Naive thymus-derived CD8-positive, alpha-beta T cell (primary cell): ENCODE measurements at places on chromosomes 1 and 21. TPM values are rescaled to one million over a fixed set of nuclear protein-coding genes. Genes with fewer than 3 reads are reported as not detected.

DNA sequence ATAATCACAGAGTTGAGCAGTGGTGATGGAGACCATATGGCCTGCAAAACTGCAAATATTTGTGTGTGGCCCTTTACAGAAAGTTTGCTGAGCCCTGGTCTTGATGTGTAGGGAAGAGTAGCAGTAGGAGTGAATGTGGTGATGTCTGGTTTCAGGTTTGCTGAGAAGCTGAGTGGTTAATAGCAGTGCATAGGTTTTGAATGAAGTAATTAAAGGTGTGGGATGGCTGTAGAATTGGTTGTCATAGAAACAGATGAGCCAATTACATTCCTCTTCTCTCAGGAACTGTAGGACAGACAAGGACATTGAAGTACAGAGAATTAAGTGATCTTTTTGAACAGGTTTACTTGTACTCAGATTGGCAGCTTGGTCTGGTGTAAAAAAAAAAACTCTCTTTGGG is 37.4 kb downstream of the PRDM2 start:
- H3K4me3 ChIP-seq: no peak overlapping the region
- peaks cover 65% of the 10 kb centered on the region for H3K4me1 ChIP-seq
- H3K27ac ChIP-seq: peak overlapping the region; percentile 74

GRCh38 chr1:233905416-233906051 is 1.1 kb downstream of the SLC35F3 start:
- no peak for DNase-seq
- no peak overlapping the region for H3K27ac ChIP-seq
- H3K27me3 ChIP-seq: peaks cover 69% of the 10 kb centered on the region

DNA sequence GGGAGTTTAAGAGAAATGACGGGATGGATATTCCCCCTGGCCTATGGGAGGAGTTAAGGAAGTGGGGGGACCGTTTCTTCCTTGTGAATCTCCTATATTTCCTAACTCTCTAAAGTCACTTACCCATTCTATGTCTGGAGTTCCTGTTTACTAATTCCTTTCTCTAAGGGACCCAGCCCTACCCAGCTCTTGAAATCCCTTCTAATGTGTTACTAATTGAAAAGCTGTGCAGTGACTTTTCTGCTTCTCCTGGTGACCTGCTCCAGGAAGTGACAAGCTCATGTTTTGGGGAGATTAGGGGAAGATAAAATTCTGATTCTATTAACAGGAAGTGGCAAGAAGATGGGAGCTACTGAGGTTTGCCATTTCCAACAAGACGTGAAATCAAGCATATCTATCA is 4.0 kb upstream of the SAMSN1 start:
- H3K27ac ChIP-seq: peak overlapping the region; percentile 57
- DNase-seq: no peak
- H3K4me1 ChIP-seq: peaks cover 15% of the 10 kb centered on the region
- no peaks in the 10 kb centered on the region for H3K36me3 ChIP-seq
- no peaks in the 10 kb centered on the region for H3K27me3 ChIP-seq
- peak overlapping the region; percentile 27 for H3K4me3 ChIP-seq

GRCh38 chr1:27335506-27336422 is 6.1 kb upstream of the SYTL1 start:
- H3K4me1 ChIP-seq: peaks cover 43% of the 10 kb centered on the region
- no peaks in the 10 kb centered on the region for H3K27me3 ChIP-seq
- no peak for DNase-seq
- H3K27ac ChIP-seq: no peak overlapping the region
- H3K36me3 ChIP-seq: peaks cover 42% of the 10 kb centered on the region
- no peak overlapping the region for H3K4me3 ChIP-seq

The ELAVL4 gene
- not detected for total RNA-seq

The RLF gene
- total RNA-seq: 25.9 TPM

DNA sequence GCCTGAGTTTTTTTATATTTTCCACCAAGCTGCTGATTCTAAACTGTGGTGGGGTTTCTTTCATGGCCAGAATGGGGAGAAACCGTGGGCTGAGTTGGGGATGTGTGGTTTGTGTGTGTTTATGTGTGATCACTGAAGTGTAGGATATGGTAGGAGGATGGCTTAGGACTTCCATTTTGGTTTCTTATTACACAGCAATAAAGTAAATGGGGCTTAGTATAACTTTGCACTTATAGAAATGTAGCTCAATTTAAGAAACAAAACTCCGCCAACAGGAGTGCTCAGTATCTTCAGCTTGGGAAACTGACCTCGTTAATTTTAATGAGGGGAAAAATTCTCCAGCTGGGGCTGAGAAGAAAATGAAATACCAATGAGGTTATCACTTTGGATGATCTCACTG is 77.8 kb downstream of the PBX1 start:
- no peaks in the 10 kb centered on the region for H3K36me3 ChIP-seq
- H3K4me3 ChIP-seq: no peak overlapping the region
- H3K4me1 ChIP-seq: no peaks in the 10 kb centered on the region
- DNase-seq: no peak
- peaks cover 2% of the 10 kb centered on the region for H3K27me3 ChIP-seq

The SLC35A3 gene
- total RNA-seq: 29.6 TPM

DNA sequence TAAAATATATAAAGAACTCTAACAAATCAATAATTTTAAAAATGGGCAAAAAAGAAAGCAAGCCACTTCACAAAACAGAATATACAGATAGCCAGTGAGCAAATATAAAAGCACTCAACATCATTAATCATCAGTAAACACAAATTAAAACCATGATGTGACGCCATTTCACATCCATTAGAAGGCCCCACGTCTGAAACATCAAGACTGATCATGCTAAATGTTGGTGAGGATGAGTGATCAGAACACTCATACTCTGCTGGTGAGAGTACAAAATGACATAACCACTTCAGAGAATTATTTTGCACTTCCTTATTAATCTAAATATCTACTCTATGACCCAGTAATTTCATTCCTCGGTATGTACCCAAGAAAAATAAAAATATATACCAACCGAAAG is 512.2 kb upstream of the NR5A2 start:
- DNase-seq: no peak
- no peaks in the 10 kb centered on the region for H3K4me1 ChIP-seq
- no peak overlapping the region for H3K4me3 ChIP-seq
- H3K27ac ChIP-seq: no peak overlapping the region

The CYP4B1 gene
- total RNA-seq: not detected

GRCh38 chr1:119132179-119132578 is 8.3 kb downstream of the WARS2 start:
- no peak for DNase-seq
- no peaks in the 10 kb centered on the region for H3K27me3 ChIP-seq
- H3K4me3 ChIP-seq: no peak overlapping the region
- peaks cover 10% of the 10 kb centered on the region for H3K36me3 ChIP-seq

GRCh38 chr1:162373541-162374260 is 3.0 kb downstream of the SPATA46 start:
- no peaks in the 10 kb centered on the region for H3K27me3 ChIP-seq
- no peak for DNase-seq

DNA sequence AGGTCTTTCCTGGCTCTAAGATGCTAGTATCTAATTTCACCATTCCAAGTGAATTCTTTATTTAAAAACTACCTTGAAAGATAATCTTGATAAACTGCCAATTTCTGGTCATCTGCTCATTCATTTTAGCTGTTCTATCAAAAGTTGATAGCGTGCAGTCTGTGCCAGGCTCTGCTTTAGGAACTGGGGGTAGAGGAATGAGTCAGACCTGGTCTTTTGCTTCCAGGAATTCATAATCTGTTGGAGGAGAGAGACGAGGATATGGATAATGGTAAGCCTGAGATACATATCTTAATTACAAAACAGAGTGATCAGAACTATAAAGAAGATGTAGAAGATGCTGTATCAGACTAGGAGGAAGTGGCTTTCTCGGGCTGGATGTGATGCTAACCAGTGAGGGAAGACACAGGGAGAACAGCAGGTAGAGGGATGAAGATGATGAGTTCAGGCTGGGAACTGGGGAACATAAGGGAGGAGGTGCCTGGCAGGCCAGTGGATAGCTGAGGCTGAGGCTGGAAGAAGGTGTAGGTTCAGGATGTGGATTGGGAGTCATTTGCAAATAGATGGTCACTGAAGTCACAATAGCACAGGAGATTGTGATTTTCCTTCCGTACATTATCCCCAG is 12.3 kb upstream of the PHC2 start:
- H3K27me3 ChIP-seq: peaks cover 36% of the 10 kb centered on the region
- no peaks in the 10 kb centered on the region for H3K36me3 ChIP-seq
- no peak overlapping the region for H3K4me3 ChIP-seq

DNA sequence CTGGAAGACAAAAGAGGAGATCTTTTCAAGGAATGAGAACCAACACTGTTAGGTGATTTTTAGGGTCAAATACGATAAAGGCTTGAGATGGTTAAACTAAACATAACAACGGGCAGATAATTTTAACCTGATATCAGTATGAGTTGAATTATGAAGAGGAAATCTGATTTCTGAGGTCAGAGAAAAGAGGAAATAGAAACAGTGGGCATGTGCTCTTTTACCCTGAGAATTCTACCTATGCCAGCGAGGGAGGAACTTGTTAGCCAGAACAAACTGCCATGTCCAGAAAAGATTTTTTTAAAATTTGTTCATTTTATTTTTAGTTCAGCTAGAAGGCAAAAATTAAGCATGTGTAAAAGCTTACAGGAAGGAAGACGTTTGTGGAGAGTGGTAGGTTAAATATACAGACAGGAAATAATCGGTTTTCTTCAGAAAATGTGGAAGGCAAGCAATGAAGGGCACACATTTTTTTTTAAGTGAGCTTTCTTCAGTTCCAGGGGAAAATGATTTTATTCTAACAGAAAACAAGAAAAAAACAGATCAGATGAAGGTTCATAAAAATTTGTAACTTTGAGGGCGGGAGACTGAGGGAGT is 1745.3 kb downstream of the MRPL39 start:
- H3K4me3 ChIP-seq: peak overlapping the region; percentile 56
- H3K4me1 ChIP-seq: peaks cover 18% of the 10 kb centered on the region
- H3K36me3 ChIP-seq: no peaks in the 10 kb centered on the region
- peak overlapping the region; percentile 81 for H3K27ac ChIP-seq

DNA sequence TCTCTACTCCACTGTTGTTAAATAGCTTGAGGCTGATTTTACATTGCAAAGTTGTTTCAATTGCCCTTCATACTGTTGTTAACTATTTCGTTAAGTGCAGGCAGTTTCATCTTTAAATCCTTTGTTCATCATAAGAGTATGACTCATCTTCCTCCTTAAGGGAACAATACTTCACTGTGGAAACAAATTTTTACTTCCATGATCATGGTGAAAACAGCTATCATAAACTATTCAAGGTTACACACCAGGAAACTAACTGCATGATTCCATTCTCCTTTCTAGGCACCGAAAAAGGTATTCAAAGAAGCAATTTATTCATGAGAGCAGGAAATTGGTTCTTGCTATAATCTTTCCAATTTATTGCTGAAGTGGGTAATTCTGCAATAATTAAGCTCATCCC is 593.2 kb downstream of the LRRIQ3 start:
- H3K4me3 ChIP-seq: no peak overlapping the region
- DNase-seq: no peak
- H3K4me1 ChIP-seq: no peaks in the 10 kb centered on the region
- H3K27ac ChIP-seq: no peak overlapping the region
- H3K27me3 ChIP-seq: no peaks in the 10 kb centered on the region
- H3K36me3 ChIP-seq: no peaks in the 10 kb centered on the region

The KCNE1 gene
- total RNA-seq: 0.23 TPM

- H3K4me1 ChIP-seq: no peaks in the 10 kb centered on the region
- H3K4me3 ChIP-seq: no peak overlapping the region
- no peak for DNase-seq
- no peaks in the 10 kb centered on the region for H3K36me3 ChIP-seq
- H3K27ac ChIP-seq: no peak overlapping the region
Measured at GRCh38 chr1:171179318-171180227, 5.5 kb upstream of the FMO2 start.

- H3K36me3 ChIP-seq: no peaks in the 10 kb centered on the region
- H3K27ac ChIP-seq: no peak overlapping the region
- no peak overlapping the region for H3K4me3 ChIP-seq
- H3K27me3 ChIP-seq: no peaks in the 10 kb centered on the region
Measured at GRCh38 chr1:83829106-83829505, 169.8 kb downstream of the TTLL7 start.

DNA sequence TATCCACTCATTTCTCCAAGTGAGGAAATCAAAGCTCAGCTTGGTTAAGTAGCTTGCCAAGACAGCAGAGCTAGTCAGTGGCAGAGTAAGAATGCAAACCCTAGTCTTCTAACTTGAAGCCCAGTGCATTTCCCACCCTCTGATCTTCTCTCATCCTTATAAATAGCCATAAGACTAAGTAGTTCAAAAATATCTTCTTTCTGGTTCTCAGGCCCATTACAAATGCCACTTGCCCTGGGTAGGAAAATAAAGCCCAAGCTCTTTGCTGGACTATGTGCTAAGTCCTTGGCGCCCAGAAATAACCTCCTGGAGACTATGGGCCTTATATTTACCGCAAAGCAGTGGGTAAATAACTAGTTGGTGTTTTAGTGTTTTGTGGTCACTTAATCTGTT is 505.8 kb downstream of the PLPP3 start:
- H3K4me3 ChIP-seq: no peak overlapping the region
- no peaks in the 10 kb centered on the region for H3K27me3 ChIP-seq
- DNase-seq: no peak
- H3K4me1 ChIP-seq: no peaks in the 10 kb centered on the region

DNA sequence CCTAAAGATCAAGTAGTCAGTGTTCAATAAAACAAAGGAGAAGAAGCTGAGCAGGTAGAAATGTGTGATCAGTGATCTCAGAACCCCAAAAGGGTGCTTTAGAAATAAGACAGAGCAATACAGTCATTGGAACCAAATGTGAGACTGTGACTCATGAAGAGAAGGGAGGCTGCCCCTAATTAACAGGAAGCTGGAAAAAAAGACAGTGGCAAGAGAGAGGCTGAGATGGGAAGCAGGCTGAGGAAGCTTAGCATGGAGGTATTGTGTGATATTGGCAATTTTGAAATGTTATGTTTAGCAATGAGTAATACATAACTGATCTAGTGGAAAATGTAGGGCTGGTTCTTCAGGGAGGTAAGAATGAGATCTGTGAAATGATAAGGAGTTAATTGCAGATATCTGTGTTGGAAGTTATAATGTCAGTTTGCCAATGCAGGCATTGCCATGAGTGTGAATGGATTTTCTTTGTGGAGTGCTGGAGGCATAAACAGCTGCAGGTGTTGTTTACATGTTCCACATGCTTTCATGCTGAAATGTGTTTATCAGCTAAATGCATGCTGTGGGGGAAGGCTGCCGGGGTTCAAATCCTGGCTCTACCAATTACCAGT is 90.6 kb upstream of the CACNA1E start:
- no peaks in the 10 kb centered on the region for H3K27me3 ChIP-seq
- peaks cover 15% of the 10 kb centered on the region for H3K4me1 ChIP-seq
- no peak overlapping the region for H3K27ac ChIP-seq
- peak overlapping the region; percentile 38 for H3K4me3 ChIP-seq
- no peak for DNase-seq

- no peak overlapping the region for H3K27ac ChIP-seq
- H3K4me3 ChIP-seq: no peak overlapping the region
- peaks cover 2% of the 10 kb centered on the region for H3K27me3 ChIP-seq
- H3K4me1 ChIP-seq: peaks cover 13% of the 10 kb centered on the region
Measured at GRCh38 chr21:41672543-41672915, 94.3 kb downstream of the RIPK4 start.
